ENCODE measurements at places on chromosomes 7 and 10. TPM values are rescaled to one million over a fixed set of nuclear protein-coding genes. Genes with fewer than 3 reads are reported as not detected.

The C10orf71 gene
- not detected for total RNA-seq

The GNGT1 gene
- 0.61 TPM for total RNA-seq

The COG5 gene
- 70.0 TPM for total RNA-seq

DNA sequence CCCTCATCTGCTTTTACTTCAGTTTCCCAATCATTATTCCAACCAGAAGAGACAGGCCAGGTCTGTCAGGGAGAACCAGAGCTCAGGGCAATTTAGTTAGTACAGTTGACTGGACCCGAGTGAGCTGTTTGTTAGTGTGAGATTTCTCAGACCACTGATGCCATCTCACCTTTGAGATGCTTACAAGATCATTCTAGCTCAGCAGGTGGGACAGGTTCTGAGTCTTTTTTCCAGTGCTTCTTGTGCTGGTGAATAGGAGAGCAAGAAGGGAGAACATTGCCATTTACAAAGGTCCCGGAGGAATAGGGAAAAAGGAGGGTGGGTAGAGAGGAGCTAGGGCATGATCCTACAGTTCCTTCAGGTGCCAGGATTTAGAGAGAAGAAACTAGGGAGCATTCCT, 112.4 kb upstream of the IFRD1 start:
- no peak for DNase-seq

DNA sequence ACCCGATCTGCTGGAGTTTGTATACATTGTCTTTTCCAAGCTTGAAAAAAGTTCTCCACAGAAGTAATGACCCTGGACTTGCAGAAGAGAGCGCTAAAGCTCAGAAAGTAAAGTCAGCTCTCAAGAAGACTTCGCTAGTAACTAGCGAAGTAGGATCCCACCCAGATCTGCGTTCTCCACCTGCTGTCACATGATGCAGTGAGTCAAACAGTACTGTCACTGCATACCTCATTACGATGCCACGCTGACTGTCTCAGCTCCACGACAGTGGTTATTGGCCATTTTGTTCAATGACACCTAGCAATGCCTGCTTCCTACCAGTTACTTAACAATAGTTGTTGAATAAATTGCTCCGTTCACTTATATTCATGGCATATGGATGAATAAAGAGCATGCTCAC, 29.7 kb upstream of the SEC61G start:
- peak; percentile 58 for DNase-seq

DNA sequence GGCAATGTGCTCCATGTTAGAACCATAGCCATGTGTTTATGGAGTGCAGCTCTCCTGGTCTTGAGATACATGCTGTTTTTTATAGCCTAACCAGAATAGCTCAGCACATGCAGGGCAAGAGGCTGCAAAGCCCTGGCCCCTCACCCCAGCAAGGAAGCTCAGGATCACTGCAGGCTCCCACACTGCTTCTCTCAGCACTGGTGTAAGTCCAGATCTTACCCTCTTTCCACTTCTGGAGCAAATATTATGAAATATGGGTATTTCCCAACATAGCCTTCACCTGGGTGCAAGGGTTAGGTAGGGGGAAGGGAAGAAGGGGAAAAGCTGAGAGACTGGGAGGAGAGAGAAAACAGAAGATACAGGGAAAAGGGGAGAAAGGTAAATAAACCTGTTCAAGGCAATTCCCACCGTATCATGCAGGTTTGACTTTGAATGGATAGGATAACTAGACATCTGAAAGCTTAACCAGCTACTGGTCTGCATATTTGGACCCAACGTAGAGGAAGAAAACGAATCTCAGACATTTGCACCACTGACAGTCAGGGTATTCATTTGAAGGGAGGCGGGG, 19.7 kb downstream of the SKIDA1 start:
- no peak for DNase-seq

- DNase-seq = no peak
Measured at GRCh38 chr7:11216276-11216675, 242.6 kb downstream of the PHF14 start.

DNA sequence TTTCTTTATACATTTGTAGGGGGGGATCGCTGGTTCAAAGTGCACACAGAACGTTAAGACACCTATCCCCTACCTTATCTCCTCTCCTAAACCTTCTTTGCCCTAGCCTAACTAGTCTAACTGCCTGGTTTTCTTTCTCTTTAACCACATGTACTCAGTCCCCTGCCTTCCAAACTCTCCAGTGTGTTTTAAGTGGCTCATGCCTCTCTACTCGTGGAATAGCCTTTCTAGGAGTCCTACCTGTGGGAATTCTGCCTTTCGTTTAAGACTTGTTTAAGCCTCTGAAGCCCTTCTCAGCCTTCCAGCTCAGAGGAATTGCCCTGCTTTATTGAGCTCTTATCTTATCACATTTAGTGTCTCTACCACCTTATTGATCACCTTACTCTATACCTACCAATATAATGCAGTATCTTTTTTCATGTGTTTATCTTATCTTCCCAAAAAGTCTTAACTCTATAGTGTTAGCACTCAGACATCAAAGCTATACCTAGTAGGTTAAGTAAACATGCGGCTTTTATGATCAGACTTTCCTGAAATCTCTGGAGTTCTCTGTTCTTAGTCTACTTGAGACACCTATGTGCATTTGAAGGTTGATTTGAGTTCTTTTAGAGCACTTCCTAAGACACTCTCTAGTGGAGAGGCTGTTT, 50.7 kb downstream of the ARID5B start:
- DNase-seq = no peak

DNA sequence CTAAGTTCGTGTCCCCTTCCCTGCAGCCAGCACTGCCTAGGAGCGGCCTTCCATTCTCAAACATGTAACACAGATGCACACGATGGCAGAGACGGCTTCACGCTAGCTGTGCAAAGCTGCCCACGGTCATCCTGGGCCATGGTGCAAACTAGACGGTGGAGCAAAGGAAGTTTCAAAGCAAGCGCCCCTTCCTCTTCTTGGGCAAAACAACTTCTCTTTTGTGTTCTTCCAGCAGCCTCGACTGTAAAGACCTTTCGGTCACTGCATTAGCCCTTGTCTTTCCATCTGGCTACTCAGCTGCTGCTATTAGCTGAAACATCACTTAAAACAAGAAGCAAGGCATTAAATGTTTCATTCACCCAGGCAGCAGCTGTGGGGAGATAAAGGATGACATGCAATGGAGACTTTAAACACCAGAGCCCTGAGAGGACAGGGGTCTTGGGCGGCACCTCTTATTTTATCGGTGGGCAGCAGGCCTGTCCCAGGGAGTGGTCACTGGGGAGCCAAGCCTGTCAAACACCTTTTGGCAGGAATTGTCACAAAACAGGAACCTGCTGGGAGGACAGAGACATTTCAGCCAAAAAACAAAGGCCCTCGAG, 214.8 kb downstream of the KLF6 start:
- DNase-seq = no peak

DNA sequence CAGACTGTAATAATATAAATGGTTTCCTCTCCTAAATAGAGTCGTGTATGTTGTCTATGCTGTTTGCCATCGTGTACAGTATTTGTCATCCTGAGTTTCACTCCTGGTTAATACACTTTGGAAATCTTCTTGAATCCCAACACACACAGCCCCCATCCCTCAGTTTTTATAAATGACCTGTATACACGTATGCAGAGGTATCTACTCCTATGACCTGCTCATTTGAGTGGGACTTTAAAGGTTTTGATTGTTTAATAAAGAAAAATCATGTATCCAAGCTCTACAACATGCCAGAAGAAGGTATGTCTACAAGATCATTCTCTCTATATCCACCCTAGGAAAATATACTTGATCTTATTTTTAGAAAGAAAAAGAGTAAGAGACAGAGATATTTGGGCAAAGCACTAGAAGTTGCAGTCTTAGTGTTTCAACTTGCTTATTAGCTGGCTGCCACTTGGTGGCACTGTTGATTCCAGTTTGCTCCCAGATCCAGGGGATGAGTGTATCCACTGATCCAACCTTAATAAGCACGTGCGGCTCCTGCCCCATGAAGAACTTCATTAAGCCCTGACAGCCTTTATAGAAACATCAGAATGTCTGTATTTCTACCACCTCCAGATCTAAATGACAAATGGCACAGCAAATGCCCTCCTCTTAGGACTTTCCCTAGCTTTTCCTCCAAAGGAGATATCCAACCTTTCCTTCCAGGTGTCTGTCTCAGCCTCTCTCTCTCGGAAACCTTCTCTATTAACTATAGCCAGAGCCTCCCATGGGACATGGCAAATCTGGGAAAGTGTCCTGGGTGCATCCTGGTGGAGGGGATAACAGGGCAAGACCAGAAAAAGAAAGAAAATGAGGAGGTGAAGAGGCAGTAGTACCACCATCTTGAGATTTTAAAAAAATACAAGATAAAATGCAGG, 181.6 kb upstream of the NEBL start:
- DNase-seq = peak; percentile 64

DNA sequence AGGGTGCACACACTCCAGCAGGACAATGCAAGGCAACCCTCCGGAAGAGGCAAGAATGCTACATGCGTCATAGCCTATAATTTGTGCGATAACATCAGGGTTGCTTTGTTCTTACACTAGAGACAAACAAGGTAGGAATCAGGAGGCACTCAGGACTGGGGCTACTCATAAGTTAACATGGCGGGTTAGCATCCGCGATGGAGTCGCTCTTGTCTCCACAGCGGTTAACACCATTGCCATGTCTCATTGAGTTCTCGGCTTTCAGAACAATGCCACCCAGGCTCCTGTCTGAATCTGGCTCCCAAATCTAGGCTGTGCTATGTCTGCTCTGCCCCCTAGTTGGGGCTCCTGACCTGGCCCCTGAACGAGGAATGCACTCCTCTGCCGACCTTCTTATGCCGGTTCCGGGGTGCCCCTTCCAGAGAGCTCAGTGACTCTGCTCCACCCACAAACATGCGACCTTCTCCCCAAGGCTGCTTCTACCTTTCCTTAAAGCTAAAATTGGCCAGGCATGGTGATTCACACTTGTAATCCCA, 24.9 kb upstream of the SLF2 start:
- no peak for DNase-seq

- peak; percentile 59 for DNase-seq
Measured at GRCh38 chr7:83655951-83656556, 7.1 kb upstream of the SEMA3E start.

All from NCI-H460 (cell line).